ENCODE measurements at places on chromosomes 7 and 10. TPM values are rescaled to one million over a fixed set of nuclear protein-coding genes. Genes with fewer than 3 reads are reported as not detected.

GRCh38 chr7:116258734-116259133 lies 48.4 kb downstream of the TES start:
- no peak for DNase-seq

DNA sequence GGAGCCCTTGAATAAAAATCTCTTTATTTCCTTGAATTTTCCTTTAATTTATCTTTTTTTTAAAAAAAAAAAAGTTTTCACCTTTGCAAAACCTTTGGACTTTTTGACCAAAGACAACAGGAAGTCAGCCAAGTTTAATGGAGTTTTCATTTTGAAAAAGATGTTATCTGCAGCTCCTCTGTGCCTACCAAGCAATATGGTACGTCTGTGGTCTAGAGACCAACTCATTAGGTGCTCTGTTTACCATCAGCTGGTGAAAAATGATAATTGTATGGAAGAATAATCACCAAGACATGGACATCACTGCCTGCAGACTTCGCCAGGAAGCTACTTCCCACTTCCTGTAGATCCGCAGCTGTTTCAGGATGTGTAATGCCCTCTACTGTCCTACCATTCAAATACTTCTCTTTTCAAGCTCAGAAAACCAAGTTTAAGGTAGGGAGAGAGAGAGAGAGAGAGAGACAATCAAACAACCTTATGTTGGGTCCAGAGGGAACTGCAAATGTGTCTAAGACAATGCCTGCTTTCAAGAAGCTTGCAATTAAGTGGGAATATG lies 18.7 kb downstream of the PLXNA4 start:
- DNase-seq = no peak

CTTNBP2 gene
- total RNA-seq = not detected

CTAGE15 gene
- not detected for total RNA-seq

- DNase-seq = no peak
Observed at GRCh38 chr10:34520084-34520483, 295.0 kb downstream of the PARD3 start.

DNA sequence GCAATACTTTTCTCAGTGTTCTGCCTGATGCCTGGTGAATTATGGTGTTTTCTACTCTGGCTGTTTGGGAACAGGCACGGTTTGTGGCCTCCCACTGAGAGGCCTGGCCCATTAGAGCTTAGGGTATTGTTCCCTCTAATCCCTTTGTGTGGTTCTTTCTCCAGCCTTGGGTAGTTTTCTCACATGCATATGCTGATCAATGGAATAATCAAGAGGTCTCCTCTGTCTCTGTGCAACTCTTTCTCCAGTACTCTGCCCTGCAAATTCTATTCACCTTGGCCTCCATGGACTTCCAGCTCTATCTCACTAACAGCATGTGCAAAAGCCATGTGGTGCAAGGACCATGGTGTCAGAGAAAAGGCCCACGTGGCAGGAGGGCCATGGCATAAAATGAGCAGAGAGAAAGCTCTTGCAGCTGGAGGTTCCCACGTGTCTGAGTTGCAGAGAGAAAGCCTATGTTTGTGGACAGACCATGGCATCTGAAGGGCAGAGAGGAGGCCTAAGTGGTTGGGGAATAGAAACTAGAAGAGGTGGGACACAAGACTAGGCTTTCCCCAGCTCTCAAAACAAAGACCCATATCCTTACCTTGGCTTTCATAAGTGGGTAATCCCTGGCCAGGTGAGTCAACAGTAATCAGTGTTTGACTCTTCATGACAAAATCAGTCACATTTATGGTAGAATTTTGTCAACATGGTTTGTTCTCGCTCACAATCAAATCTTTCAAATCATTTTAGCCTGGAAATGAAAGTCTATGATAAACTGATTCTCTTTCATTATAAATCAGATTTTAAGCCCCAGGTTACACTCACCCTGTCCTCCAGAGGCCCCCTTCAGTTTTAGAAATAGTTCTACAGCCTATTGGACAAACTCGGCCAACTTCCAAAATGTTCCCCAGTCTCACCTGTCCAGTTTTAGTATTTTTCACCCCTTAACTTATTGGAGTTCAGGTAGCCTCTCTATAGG lies 17.3 kb downstream of the OPALIN start:
- no peak for DNase-seq

APBB1IP gene
- total RNA-seq = 73.2 TPM

PCBD1 gene
- 38.4 TPM for total RNA-seq

DNA sequence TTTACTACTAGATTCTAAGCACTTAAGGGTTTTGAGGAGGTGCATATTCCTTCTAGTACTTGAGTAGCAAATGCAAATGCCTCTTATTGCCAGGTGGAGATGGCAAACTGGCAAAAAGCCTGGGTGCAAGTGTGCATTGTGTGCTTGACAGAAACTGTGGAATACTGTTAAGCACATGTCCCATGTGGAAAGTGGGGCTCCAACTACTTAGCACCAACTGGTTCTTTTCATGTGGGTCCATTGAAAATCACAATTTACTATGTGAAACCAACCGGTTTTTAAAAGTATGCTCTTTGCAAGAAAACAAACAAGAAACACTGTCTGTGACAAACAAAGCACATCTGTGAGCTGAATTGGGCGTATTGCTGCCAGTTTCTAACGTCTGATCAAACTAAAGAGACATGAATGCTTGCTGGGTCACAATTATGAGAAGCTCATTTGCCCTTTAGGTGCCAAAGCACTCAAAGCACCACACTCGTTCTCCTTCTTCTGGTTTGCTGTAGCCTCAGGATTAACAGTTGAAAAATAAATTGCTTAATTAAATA lies 197.4 kb downstream of the SEMA3E start:
- DNase-seq = no peak

- DNase-seq = no peak
Observed at GRCh38 chr7:3455806-3456595, 154.9 kb downstream of the SDK1 start.

DNA sequence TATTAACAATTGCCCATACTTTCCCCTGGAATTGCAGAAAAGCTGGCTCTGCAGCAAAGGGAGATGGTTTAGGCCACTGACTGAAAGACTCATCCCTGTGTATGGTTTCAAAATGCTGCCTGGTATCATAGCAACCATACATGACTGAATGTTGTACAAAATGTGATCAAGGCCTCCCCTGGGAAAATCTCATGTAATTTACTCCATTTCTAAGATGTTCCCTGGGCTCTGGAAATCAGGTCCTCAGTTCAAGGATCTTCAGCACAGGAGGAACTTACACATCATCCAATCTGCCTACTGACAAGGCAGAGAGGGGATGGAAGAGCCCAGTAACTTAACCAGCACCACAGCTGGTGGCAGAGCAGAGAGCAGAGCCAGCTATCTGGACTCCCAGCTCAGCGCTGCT lies 111.8 kb downstream of the JAZF1 start:
- DNase-seq = no peak

ASB10 gene
- total RNA-seq = not detected

DNA sequence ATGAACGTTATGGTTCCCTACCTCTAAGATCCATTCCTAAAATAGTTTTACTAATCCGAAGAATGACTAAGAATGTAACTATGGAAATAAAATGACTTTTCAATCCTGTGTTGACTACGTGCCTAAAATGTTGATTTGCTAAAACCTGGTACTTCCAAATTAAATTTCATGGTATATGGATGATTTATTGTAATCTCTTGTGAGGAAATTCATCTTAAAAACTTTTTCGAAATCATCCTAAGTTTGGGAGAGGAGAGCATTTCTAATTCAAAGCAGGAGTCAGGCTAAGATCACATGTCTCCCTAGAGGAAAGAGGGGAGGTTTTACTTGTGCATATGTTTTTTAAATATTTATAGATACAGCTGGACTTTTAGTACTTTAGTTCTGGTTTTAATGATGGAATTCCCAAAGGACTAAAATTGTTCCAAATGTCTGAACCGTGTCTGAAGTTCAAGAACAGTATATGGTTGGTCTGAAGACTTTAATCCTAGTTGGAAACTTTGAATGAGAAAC lies 483.9 kb downstream of the AUTS2 start:
- no peak for DNase-seq

PAPOLB gene
- 0.06 TPM for total RNA-seq

DNA sequence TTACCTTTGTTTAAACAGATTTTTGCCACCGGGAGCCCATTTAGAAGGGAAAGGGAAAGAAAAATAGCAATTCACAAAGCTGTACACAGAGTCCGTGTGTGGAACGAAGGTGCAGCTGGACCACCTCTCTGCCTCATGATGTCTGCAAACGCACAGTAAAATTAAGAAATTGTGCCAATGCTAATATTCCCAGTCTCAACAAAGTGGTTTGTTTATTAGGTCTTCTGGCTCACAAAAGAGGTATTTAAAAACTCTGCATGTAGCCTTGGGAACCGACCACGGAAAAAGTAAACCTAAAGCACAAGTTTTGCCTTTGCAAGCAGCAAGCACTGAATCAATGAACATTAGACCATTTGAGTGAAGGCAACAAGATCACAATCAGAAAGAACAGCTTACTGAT lies 57.7 kb downstream of the CREB3L2 start:
- no peak for DNase-seq

TUBAL3 gene
- total RNA-seq = not detected

GRCh38 chr7:100879685-100880261 lies 4.9 kb downstream of the SRRT start:
- DNase-seq = no peak

DNAJC2 gene
- 36.8 TPM for total RNA-seq

GRCh38 chr10:12568391-12569009 lies 219.2 kb downstream of the CAMK1D start:
- no peak for DNase-seq

- DNase-seq = no peak
Observed at GRCh38 chr7:42159130-42159529, 77.9 kb downstream of the GLI3 start.

DNA sequence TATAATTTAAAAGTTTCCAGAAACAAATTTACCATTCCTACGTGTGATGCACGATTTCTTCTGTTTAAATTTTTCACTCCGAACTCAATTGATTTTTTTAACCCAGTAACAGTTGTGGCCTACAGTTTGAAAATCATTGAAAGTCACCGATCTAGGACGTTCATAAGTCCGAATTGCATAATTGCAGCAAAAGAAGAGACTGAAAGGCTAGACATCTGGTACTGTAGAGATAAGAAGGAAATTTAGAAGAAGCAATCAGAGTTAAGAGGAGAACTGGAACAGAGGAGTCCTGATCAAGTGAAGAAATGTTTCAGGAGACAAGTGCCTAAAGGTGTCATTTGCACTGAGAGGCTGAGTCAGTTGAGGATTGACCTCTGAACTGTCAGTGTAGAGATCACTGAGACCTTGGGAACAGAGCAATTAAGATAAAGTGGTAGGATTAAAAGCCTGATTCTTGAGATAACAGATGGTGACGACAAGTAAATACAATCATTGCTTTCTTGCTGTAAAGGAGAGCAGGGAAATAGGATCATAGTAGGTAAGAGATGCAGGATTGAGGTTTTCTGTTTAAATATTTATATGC lies 73.5 kb downstream of the ZFAND4 start:
- DNase-seq = no peak

- DNase-seq = no peak
Observed at GRCh38 chr10:34647160-34647559, 167.9 kb downstream of the PARD3 start.
